SK-N-SH treated with all-trans-retinoic acid at 6 μM for 48 hours (cell line): ENCODE measurements at places on chromosomes 5 and 9.

DNA sequence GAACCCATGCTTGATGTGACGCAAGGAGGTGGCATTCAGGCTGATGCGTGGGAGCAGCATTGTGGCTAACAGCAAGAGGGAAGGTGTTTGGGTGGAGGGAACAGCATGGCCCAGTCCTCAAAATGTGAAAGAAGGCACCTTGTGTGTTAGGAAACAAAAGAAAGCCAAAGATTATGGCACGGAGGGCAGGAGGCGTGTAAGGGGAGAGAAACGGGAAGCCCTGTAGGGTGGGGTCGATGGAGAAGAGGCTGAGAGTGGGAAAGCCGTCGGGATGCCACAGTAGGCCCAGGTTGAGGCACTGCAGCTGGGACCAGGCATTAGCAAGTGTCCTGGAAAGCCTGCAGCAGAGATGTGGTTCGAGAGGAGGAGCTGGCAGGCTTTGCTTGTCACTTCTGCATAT is 241.1 kb downstream of the GADD45G start:
- no peak for ATAC-seq

DNA sequence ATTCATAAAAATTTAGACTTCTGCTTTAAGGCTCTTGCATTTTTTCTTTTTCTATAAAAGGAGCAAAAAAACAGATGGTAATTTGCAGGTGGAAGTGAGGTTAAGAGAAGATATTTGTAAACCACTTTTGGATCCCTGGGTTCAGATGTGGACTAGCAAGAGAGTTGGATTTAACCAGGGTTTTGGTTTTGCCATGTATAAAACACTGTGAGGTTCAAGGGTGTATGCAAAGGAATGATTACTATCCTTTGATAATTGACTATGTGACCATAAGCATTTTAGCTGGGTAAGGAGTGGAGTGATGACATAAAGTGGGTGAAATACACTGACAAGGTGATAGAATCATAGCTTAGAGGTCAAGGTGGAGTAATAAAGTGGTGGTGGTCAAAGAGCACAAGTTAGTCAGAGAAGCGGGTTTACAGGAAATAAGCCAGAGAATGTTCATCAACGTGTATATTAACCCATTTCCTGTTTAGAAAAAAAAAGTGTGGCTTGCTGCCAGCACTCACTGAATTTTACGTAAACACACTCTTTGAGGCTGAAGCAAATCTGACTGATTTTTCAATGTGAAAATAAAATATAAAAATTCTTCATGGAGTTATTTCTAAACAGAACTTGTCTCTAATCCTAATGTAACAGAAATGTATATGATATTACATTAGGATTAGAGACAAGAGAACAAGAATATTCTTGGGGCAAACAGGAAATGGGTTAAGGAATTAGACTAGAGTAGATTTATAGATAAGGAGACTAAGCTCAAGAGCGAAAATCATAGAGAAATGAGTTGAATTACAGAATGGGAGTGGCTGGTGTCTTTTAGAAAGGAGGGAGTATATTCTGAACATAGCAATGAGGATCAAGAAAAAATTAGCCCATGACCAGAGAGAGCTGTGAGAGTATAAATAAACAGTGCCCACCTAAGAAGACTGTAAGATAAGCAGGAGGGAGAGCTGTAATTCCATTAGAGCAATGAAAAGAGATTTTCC is 74.5 kb downstream of the CDKN2A start:
- peak; percentile 26; the same call in 1 of the 3 replicates for ATAC-seq

DNA sequence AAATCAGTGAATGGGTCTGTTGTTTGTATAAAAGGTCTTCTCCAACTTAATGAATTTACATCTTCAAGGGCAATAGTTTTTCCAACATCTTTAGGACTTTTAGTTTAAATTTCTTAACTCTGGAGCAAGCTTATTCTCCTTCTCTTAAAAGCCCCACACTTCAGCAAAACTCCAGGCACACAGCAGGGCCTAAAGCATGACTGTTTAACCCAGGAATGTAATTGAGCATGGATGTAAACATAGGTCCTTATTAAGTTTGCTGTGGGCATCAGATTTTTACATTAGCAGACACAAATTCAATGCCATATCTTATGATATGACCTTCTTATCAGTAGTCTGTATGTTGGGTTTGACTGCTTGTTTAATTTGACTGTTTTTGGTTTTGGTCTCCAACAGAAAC is 78.9 kb downstream of the ABCA1 start:
- ATAC-seq: no peak

DNA sequence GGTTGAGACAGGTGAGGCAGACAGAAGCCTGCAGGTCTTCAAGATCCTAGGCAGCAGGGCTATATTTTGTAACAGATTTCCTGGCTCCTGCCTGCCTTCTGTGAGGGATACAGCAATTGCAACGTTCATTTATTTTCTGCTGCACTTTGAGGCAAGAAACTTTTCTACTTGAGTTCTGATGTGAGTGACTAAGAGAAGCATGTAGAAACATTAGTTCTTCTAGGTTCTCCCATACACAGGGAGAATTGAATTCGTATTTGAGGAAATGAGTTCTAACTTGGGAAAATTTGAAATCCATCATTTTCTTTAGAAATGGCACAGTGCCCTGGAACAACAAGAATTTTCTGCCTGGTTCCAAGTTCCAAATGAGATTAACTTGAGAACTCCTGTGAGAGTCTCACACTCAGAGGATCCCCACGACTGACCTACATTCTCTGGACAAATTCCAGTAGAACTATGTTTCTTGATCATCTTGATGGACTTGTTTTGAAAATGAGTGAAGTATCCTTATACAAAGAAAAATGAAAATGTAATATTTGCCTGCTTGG is 15.0 kb downstream of the MAMDC2 start:
- no peak; the same call in 2 of the 3 replicates for ATAC-seq

DNA sequence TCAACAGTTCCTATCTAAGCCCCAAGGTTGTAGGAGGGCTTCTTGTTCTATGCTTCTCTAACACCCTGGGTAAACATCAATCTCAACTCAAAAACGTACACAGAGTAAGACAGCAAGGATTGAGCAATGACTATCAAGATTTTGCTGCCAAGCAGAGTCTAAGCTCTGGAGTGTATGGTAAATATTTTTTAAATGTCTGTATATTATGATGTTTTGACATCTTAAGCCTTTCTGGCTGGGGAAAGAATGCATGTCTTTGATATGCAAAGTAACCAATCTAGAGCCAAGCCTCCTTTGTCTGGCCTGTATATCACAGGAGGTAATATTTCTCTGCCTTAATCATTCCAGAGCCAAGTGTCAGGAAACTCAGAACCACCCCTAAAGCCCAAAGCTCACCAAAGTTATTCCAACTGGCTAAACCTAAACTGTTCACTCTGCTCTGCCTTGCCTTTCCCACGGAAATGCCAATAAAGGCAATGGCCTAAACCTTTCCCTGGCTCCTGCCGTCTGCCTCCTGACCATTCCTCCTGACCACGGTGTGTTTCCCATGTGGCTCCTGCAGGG is 45.2 kb downstream of the YIPF5 start:
- ATAC-seq: no peak; the same call in 2 of the 3 replicates

DNA sequence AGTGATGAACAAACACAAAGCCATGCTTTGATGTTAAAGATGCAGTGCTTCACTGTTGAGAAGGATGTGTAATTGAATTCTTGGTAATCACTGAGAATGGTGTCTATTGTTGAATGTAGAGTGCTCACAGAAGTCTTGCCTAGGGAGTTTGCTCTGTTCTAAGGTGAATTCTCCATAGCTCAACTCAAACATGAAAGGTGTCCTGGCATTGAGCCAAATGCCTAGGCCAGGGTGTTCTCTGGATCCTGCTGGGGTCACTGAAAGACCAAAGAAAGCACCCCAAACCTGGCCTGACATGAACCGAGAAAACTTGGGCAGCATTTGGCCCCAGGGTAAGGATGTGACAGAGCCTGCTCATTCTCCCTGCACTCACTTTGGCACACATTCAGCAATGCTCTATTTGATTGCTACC is 217.3 kb downstream of the ARL15 start:
- ATAC-seq: no peak; the same call in 2 of the 3 replicates

- no peak for ATAC-seq
These were observed 131.6 kb downstream of the TLR4 start for GRCh38 chr9:117835798-117836197.

- no peak for ATAC-seq
These were observed 107.2 kb upstream of the SHB start for GRCh38 chr9:38176251-38176650.

- ATAC-seq: peak; percentile 93
These were observed 26.0 kb downstream of the SKP2 start for GRCh38 chr5:36177715-36178523.

DNA sequence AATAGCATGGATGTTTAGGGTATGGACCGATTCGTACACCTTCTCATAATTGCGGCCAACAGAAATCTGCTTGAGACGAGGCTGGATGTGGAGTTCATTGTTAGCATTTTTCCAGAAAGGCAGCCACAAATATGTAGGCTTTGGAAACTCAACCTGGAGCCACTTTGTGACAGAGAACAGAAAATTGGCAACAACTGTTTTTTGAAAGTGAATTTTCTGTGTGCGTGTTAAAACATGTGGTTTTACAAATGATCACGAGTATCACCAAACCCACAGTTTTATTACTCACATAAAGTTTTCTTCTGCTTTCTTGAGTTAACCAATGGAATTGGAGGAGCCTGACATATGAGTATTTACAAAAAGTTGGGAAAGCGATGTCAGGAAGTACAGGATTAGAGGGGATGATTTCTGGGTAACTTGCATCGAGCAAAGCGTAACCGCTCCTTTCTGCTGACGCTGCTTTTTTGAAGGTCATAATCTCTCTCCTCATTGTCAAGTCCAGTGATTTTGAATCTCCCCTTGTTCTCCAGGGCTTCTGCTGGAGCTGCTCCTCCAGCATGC is 138.5 kb upstream of the TAF11L2 start:
- ATAC-seq: no peak

DNA sequence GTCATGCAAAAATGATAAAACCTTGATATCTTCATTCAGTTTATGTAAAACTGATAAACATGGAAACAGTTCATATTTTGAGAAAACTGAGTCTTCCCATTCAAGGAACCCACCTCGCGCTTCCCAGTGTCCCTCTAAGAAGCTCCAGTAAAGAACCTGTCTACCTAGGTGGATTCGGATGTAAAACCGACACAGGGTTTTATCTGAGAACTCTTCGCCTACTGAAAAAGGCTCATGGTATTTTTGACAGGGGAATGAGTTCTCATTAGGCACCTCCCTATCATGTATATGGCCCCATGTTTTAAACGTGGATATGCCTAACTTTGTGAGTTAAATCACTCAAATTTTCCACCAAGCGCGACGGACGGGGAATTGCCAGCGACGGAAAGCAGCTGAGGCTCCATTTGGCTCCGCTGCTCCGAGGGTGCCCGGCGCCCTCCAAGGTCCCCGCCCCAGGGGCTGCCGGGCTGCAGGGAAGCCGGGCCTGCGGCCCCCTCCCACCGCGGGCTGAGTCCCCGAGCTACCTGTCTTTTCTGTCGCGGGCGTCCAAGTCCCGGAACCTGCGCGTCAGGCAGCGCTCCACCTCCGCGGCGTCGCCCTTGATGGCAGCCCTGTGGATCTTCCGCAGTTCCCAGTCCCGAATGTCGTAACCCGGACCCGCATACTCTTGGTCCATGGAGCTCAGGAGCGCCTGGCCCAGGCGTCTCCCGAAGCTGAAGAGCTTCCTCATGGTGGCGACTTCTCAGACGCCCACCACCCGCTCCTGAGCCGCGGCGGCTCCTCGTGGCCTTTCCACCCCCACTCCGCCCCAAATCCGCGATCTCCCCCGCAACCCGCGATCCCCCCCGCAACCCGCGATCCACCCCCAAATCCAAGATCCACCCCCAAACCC is 594 bp downstream of the ANKRD18A start:
- ATAC-seq: peak; percentile 16

DNA sequence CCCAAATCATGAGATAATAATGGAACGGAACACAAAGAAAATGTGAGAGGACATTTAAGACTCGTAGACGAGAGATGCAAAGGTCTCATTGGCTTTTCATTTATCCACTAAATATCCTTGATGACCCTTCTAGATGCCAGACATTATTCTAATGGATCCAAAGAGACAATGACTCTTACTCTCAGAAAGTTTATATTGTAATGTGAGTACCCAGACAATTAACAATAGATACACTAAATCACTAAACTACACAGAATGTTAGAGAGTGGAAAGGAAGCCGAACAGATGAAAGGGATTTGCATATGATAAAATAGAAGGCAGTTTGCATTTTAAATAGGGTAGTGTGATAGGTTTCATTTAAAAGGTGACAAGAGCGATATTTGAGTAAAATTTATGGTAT is 973.3 kb downstream of the TAF11L14 start:
- no peak for ATAC-seq

- no peak for ATAC-seq
These were observed 1.2 kb downstream of the LCN9 start for GRCh38 chr9:135664266-135664665.

DNA sequence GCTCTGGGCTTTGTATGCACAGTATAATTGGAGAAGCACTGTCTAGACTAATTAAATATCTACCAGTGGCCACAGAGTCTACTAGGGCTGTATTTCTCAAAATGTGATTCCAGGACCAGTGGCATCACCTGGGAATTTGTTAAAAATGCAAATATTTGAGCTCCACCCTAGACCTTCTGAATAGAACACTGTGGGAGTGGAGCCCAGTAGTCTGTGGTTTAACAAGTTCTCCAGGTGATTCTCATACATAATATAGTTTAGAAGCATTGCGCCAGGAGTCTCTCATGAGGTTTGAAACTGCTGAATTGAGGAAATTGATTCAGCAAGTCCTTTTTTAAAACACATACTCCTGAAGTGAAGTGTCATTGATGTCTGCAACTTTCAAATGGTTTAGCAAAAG is 74.7 kb downstream of the FCHO2 start:
- ATAC-seq: peak; percentile 44

- peak; percentile 58 for ATAC-seq
These were observed 69.3 kb downstream of the MLLT3 start for GRCh38 chr9:20552874-20553557.

DNA sequence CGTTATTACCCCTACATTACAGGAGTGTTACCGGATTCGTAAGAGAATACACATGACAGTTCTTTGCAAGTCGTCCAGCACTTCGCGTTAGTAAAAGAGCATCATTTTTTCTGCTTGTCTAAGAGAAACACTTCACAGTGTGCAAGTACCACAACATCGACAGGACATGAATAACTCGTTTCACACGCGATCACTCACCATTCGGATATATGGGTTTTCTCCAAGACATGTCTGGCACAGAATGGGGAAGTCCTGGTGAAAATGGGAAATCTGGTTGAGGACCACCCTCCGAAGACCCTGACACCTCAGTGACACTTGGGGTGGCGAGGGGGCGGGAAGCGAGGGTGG is 642 bp downstream of the RBM22 start:
- peak; percentile 5 for ATAC-seq

- no peak for ATAC-seq
These were observed 44.7 kb upstream of the TMEM215 start for GRCh38 chr9:32738501-32739172.

DNA sequence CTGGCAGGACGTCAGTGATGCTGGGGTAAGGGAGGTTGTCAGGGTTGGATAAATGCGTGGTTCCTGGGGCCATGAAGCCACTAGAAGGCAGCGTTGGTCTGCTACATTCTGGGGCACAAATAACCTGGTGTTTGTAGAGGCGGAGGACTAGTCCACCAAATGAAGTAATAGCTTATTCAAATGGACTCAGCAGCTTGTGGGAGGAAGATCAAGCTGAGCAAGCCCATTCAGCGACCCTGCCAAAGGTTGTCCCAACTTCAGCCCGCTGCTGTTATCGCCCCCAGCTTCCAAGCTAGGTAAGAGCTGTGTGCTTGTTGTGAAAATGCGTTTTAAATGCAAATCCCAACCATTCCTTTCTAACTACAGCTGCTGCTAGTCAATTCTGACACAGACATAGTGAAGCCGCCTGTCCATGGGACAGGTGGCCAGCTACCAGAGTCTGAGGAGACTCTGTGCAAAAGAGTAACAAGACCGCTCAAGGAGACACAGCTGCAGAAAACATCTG is 7.6 kb upstream of the FAM240B start:
- no peak for ATAC-seq

- no peak for ATAC-seq
These were observed 95.3 kb upstream of the SLC28A3 start for GRCh38 chr9:84435902-84436301.
